Stimulated activated CD4-positive, alpha-beta T cell treated with anti-CD3 and anti-CD28 coated beads, Interleukin-1b, Interleukin-23, amount 100 ng/mL, for 24 hours (primary cell): ENCODE measurements at places on chromosomes 12 and 14.

DNA sequence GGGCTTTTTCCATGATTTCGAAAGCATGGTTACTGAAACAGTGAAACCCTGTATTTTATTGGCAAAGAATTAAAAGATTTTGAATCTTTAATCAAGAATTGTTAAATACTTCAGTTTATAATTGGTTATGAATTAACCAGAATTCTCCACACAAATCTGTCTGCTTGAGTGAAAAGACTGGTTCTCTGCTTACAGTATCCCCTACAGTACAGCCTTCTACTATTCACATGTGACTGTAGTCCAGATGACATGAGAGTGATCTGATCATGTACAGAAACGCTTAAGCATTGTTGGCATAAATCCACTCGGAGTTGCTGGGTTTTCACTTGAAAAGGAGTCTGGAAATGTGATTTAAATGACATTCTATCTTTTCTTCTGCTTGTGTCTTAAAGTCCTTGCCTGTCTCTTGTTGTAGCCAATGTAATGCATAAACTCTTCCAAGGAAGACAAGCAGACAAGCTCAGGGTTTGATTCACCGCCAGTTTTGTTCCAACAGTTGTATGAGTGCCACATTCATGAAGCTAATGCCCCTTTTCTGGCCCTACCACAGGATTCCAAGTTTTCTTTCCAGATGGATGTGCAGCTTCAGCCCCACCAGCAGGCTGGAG, 222.0 kb upstream of the LRIG3 start:
- DNase-seq, result no peak

GRCh38 chr12:4743046-4743445, 22.8 kb downstream of the GALNT8 start:
- DNase-seq, result no peak

DNA sequence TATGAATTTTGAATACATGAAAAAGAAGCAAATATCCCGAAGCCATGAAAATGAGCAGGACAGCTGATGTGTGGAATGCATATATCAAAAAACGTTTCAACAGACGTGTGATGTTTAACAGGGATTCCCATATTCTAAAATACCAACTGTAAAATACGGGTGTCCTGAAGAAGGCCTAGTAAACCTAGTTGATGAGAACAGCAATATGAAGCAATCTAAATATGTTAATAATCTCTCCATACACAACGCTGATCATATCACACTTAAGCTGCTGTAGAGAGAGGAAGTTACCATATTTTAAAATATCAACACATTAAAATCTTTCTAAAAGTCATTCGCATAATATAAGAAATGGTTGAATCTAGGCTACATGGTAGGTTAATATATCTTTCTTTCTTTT, 317.5 kb downstream of the PPFIA2 start:
- DNase-seq, result no peak

- no peak for DNase-seq
These were observed 76.1 kb downstream of the EPS8 start for GRCh38 chr12:15712823-15713660.

DNA sequence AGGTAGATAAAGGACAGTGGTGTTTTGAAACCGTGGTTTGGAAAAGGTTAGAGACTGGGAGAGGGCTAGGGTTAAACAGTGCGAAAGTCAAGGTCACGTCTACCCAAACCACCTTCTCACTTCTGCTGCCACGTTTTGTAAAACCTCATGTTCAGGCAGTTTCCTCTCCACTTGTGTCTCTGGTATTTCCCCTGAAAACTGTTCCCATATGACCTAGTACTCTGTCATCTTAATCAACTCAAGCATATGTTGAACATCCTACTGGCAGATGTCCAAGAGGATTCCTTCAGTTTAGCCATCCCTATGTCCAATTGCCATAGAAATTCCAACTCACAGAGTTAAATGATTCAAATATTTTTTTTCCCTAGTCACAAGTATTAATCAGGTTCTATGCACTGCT, 17.4 kb downstream of the CLEC4C start:
- no peak for DNase-seq

DNA sequence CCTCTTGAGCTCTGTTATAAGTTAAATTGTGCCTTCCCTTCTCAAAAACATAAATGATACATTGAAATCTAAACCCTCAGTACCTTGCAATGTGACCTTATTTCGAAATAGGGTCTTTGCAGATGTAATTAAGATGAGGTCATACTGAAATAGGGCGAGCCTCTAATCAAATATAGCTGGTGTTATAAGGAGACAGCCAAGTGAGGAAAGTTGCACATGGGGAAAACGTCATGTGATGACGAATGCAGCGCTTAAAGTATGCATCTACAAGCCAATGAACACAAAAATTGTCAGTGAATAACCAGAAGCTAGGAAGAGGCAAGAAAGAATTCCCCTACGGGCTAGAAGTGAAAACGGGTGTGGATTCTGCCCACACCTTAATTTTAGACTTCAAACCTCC, 305.2 kb upstream of the FOXG1 start:
- no peak for DNase-seq

DNA sequence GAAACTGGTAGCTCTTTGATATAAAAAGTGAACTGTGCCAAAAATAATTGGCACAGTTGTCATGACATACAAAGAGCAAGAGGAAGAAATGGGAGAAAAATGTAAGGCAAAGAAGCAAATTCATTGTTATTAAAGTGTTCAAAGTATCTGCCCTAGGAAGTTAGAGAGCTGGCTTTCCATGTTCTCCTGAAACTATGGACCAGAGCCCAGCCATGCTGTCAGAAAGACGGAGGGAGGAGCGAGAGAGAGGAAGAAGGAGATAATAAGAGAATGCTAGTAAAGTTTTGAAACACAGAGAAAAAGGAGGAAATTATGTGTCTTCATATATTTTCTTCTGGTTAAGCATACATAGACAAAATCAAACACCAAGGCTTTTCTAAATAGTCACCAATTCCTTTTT, 78.1 kb upstream of the PELI2 start:
- DNase-seq, result no peak

GRCh38 chr12:42325326-42325652, 605 bp downstream of the ZCRB1 start:
- DNase-seq, result no peak

DNA sequence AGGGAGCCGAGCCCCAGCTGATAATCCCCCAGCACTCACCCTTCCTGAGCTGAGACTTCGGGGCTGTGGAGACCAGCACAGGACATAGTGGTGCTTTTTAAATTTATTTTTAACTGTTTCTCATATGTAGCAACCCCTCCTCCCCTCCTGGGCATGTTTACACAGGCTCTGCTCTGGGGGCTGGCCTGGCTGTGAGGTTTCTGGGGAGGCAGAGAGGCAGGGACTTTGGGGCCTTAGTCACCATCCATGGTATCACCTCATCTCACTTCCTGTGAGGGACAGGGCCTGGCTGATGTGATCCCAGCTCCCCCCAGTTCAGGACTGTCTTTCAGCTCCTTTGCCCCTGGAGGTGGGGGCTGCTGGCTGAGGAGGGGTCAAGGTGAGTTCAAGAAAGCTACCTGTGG, 20.4 kb downstream of the VASH1 start:
- DNase-seq, result no peak

GRCh38 chr12:79407671-79408622, 282.8 kb downstream of the PAWR start:
- no peak for DNase-seq

GRCh38 chr14:93834699-93835371, 46.5 kb upstream of the PRIMA1 start:
- no peak for DNase-seq

GRCh38 chr14:24900269-24901100, 149.5 kb downstream of the STXBP6 start:
- no peak for DNase-seq

GRCh38 chr12:108394196-108394595, 55.1 kb upstream of the CMKLR1 start:
- DNase-seq, result no peak

DNA sequence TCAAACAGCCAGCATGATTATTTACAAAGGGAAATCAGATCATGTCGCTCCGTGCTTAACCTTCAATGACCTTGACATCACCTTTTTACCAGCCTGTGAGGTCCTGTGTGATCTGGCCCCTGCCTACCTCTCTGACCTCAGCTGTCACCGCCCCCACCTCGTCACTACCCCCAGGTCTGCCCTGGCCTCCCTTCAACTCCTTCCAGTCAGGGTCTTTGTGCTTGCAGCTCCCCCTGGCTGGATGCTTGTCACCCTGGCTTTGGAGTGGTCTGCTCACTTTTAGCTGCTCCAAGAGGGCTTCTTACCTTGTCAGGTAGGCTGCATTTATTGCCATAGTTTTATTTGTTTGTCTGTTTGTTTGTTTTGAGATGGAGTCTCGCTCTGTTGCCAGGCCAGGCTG, 8.2 kb upstream of the MAX start:
- no peak for DNase-seq

- DNase-seq, result no peak
These were observed 90.4 kb downstream of the PPP2R5E start for GRCh38 chr14:63452796-63453195.

- no peak for DNase-seq
These were observed 16.5 kb downstream of the HEBP1 start for GRCh38 chr12:12983420-12984035.

- DNase-seq, result no peak
These were observed 20.5 kb downstream of the IFNG start for GRCh38 chr12:68139001-68139400.

DNA sequence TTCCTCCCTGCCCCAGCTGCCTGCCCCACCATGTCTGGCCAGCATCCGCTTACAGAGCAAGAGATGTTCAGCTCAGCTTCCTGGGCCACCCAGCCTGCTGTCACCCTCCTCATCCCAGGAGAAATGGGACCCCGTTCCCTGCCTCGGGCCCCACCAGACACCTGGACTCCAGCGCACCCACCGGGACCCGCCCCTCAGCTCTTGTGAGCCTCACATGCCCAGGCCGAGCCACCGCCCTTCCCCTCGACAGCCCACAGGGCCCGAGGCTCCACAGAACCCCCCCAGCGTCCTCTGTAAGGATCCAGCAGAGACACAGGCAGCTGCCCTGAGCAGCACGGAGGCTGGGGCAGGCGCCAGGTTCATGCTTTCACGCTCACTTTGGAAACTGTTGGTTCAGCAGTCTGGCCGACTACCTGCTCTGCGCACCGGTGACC, 18.4 kb upstream of the C14orf180 start:
- no peak for DNase-seq

DNA sequence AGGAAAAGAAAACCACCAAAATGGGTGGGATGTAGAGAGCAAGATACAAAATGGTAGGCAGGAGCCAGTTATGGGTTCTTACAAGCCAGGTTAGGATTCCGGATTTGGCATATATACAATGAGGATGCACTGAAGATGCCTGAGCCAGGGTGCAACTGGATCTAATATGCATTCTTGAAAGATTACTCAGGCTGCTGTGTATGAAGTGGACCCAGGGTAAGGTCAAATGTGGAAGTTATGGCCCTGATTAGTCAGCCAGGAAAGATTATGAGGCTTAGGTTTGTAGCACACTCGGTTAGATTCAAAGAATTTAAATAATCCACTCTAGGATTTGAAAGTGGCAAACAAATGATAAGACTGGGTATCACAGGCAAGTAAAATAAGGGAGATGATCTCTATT, 1750.7 kb upstream of the FLRT2 start:
- no peak for DNase-seq
